Fibroblast of skin of scalp (primary cell): ENCODE measurements at places on chromosomes 2 and 18.

GRCh38 chr2:54879598-54880332, 156.3 kb downstream of the EML6 start:
- DNase-seq: no peak

- DNase-seq: no peak
Measured at GRCh38 chr2:166138667-166139066, 10.8 kb upstream of the SCN1A start.

DNA sequence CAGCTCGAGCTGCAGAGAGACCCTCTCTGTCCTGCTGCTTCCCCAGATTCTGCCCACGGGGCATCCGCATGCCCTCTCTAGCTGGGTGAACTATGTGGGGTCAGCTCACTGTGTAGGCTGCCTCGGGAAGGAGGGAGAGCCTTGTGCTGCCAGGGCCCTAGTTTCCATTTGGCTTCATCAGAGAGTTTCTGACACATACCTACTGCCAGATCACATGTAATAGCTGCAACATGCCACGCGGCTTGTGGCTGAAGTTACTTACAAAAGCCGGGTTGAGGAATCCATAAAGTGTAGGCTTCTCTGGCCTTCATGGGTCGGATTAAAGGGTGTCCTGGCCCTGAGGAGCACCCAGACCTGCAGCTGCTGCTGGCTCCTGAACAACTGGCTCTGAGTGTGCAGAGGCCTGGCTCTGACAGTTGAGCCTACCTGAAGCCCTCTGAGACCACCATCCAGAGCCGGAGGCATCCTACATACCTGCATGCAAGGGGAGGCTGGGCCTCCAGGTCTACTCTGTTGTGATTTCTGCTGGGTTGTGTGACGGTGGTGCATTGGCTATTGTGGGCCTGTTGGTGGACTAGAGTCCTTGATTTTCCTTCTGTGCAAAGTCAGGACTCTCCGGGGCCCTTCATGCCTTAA, 130.0 kb downstream of the SH3RF3 start:
- no peak for DNase-seq

GRCh38 chr2:198327526-198327925, 523.1 kb downstream of the PLCL1 start:
- DNase-seq: no peak

DNA sequence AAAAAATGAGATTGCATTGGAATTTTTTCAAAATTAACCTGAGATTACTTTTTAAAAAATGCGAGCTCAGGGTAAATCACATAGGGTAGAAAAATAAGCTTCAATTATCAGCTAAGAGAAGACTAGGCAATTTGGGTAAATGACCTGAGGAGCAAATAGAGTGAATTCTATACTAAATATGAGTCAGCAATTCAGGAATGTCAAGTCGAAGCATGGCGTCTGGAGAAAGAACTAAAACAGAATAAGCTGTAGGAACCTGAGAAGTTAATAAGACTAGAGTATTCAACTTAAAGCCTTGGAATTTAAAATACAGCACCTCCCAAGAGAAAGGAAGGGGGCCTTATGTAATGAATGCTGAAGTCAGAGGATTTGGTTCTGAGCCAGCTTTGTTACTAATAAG, 487.0 kb downstream of the SUCLG1 start:
- no peak for DNase-seq

DNA sequence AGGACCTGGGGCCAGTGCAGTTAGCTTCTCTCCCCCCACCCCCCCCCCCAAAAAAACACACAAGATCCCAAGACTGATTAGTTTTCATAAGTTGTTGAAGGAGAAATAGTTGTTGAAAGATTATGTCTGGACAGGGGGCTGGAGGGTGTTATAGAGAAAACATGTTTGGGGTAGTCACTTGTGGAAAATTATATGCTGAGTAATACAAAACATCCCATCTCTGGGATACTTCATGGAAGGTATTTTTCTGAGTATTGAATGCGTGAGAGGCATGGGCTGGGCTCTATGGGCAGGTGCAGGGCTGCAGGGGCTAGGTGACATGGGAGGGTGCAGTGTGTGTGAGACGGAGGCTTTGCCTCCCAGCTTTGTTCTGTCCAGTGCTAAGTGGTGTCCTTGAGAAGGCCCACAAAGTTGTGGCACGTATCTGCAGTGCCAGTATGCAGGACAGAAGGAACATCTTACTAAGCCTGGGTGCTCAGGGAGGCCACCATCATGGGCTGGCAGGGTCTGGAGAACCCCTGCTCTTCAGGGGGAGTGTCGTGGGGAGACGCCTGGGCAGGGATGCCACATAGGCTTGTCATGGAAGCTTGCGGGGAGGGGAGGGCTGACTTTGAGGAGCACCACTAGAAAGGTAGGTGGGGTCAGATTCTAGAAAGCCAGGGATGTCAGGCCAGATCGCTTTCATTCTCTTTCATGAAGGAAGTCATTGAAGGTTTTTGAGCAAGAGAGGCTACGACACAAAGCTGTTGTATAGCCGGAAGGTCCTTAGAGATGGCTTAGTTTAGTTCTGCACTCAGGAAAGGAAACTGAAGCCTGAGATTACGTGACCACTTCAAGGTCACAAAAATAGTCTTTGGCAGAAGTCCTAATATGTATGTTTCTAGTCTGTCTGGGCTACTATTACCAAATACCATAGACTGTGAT, 232.0 kb downstream of the LDLRAD4 start:
- no peak for DNase-seq

DNA sequence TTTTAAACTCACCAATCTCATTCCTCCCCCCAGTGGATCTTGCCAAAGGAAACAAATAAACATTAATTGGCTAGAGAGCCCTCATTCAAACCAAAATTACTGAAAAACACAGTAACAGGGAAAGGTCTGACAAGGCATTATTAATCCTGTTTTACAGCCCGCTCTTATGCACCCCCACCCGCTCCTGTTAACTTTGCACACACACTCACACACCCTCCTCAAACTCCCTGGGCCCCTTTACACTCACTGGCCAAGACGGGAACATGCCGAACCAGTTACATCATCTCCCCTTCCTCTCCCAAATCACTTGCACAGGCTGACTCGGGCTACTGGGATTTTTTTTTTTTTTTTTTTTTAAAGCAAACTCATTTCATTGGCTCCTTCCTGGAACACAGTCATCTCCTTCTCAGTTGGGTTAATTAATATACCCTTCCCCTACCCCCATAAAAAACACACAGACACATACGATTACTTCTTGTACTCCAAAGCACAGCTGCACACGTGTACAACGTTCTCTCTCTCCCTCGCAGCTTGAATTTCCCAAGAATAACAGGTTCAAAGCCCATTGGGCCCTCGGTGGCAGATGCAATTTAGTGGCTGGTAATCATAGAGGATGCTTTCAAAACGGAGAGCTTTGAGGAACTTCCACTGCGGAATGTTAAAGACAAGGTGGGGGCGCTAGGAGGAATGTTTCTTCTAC, 31.8 kb downstream of the KLF7 start:
- DNase-seq: peak; percentile 93

DNA sequence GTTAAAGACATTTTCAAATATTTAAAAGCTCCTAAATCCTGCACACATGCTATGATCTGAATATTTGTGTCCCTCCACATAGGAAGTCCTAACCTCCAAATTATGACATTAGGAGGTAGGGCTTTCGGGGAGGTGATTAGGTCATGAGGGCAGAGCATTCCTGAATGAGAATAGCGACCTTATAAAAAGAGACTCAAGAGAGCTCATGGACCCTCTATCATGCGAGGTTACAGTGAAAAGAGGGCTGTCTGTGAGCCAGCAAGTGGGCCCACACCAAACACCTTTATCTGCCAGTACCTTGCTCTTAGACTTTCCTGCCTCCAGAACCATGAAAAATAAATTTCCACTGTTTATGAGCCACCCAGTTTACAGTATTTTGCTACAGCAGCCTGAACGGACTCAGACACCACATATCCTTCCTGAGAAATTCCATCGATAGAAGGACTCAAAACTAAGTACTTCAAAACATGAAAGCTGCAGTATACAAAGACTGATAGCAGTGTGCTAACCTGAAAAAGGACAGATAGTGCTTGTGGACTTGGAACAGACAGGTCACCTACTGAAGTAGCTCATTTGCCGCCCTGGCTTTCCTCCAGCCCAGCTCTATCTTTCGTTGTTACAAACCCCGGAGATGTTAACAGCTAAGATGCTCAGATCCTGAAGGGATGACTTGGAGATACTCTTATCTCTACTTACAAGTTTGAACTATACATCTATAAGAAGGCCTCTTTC, 13.8 kb downstream of the FAM210A start:
- DNase-seq: no peak

GRCh38 chr2:111239107-111239506, 118.4 kb downstream of the BCL2L11 start:
- DNase-seq: no peak

- no peak for DNase-seq
Measured at GRCh38 chr2:112024231-112024630, 30.8 kb upstream of the TMEM87B start.

- DNase-seq: no peak
Measured at GRCh38 chr2:96493072-96493471, 12.1 kb downstream of the NEURL3 start.

- no peak for DNase-seq
Measured at GRCh38 chr2:23756593-23757292, 170.2 kb downstream of the ATAD2B start.

GRCh38 chr2:168529054-168529833, 73.2 kb downstream of the CERS6 start:
- peak; percentile 54 for DNase-seq

- DNase-seq: no peak
Measured at GRCh38 chr18:76994086-76994654, 138.4 kb downstream of the MBP start.

- DNase-seq: no peak
Measured at GRCh38 chr2:225028572-225028971, 13.7 kb downstream of the DOCK10 start.

DNA sequence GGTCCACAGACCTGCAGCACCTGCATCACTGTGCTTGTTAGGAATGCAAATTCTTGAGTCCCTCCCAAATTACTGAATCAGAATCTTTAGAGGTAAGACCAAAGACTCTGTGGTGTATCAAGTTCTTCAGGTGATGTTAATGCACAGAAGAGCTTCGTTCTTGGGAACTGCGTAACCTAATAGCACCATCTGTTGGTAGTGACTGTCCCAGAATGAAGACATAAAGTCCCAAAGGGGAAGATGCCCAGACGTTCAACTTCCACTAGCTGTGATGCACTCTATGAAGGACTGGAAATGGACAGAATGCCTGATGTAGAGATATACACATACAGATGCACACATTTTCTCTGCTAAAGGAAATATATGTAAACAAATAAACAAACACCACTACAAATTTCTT, 576.0 kb downstream of the LRP1B start:
- peak; percentile 35 for DNase-seq

- DNase-seq: no peak
Measured at GRCh38 chr2:148461876-148462275, 182.7 kb upstream of the EPC2 start.

DNA sequence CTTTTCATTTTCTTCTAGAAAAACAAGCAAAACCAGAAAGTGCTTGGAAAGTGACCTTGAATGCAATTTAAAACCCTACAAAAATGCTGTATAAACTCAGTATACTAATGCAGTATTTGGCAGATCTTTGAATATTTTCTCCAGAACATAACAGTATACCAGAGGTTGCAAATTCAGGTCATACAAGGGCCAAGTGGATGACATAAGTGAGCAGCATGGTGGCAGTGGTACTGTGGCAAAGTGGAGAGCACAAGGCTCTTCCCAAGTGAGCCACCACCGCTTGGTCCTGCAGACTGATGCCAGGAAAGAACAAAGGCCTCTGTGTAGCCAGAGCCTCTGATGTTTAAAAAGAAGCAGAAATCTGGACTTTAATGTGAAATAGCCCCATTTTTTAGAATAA, 33.1 kb downstream of the METTL4 start:
- no peak for DNase-seq

DNA sequence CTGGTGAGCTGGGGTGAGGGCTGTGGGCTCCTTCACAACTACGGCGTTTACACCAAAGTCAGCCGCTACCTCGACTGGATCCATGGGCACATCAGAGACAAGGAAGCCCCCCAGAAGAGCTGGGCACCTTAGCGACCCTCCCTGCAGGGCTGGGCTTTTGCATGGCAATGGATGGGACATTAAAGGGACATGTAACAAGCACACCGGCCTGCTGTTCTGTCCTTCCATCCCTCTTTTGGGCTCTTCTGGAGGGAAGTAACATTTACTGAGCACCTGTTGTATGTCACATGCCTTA, 10.5 kb downstream of the PROC start:
- no peak for DNase-seq

DNA sequence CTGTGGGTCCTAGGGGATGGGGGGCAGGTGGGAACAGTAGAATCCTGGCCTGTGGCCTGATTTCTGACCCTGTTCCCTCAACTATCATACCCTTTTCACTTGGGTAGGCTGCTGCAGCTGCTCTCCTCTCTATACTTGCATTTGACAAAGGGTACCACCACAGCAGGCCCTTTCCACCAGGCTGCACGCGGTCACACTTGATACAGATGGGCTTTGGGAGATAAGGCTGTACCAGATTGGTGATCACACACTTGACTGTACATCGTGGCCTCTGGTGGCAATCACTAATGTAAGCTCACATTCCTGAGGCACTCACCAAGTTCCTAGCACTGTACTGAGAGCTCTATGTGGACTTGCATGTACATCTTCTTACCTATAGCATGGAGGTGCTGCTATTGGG, 1.6 kb upstream of the RALB start:
- DNase-seq: no peak

DNA sequence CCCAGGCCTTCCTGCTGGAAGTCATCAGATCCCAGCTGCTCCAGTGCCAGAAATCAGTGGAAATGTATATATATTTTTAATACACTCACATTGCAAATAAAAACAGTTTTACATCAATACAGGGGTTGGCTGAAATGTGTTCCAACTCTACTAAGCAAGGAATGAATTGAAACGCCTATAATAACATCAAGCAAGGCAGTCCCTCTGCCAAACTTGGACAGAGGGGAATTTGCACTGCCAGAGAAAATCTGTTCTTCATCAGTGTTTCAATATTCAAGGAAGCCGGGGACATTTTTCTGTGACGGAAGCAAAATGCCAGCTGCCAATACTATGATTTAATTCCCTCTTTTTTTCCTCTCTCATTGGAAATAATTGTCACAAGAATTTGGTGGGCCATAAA, 335.3 kb downstream of the TNS1 start:
- DNase-seq: peak; percentile 90

GRCh38 chr2:29655391-29656086, 265.8 kb downstream of the ALK start:
- DNase-seq: peak; percentile 46

- no peak for DNase-seq
Measured at GRCh38 chr2:155418753-155419152, 720.3 kb downstream of the KCNJ3 start.

DNA sequence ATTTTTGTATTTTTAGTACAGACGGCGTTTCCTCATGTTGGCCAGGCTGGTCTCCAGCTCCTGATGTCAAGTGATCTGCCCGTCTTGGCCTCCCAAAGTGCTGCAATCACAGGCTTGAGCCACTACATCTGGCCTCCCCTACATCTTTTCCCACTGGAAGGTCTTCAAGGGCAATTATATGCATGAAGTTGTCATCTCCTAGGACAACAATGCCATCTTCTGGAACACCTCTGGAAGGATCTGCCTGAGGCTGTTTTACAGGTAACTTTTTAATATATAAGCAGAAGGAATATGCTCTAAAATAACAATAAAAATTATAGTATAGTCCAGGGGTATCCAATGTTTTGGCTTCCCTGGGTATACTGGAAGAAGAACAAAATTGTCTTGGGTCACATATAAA, 321.4 kb downstream of the AFF3 start:
- no peak for DNase-seq

GRCh38 chr2:178829981-178830380, 22.8 kb upstream of the TTN start:
- DNase-seq: no peak

GRCh38 chr2:113677330-113677729, 50.3 kb downstream of the RABL2A start:
- DNase-seq: no peak

GRCh38 chr2:218026244-218026643, 23.4 kb upstream of the TNS1 start:
- no peak for DNase-seq
